ENCODE measurements at places on chromosomes 3 and 15. TPM values are rescaled to one million over a fixed set of nuclear protein-coding genes. Genes with fewer than 3 reads are reported as not detected.

- no peak for DNase-seq
Measured at GRCh38 chr3:117748131-117748530, 1038.6 kb downstream of the TUSC7 start.

- DNase-seq, result peak; percentile 60
Measured at GRCh38 chr15:67185621-67186225, 68.7 kb downstream of the AAGAB start.

DNA sequence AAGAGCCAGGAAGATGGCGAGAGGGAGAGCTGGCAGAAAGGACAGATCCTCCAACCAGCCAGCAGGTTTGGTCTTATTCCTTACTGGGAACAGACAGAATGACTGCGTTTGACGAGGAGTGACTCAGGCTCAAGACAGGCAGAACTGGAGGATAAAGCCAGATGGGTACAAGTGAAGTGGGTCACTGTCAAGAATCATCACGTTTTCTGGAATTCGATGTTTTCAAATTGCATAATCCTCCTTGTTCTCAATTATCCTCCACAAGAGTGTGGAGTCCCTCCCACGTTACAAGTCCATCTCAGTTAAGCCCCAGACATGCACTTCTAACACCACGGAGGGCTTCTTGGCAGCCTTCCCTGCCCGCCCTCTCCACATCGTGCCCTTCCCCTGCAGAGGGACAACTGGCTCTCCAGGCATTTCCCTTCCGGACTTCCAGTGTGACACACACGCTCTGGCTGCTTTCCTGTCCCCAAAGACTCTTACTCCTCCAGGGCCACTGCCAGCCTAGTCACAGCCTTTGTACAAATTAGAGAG is 183.1 kb downstream of the CHST2 start:
- peak; percentile 77 for DNase-seq

- peak; percentile 86 for DNase-seq
Measured at GRCh38 chr3:102979682-102980354, 545.0 kb downstream of the ZPLD1 start.

- DNase-seq, result no peak
Measured at GRCh38 chr15:48317221-48317620, 14.0 kb upstream of the DUT start.

GRCh38 chr3:27340534-27340933 is 28.6 kb downstream of the NEK10 start:
- no peak for DNase-seq

DNA sequence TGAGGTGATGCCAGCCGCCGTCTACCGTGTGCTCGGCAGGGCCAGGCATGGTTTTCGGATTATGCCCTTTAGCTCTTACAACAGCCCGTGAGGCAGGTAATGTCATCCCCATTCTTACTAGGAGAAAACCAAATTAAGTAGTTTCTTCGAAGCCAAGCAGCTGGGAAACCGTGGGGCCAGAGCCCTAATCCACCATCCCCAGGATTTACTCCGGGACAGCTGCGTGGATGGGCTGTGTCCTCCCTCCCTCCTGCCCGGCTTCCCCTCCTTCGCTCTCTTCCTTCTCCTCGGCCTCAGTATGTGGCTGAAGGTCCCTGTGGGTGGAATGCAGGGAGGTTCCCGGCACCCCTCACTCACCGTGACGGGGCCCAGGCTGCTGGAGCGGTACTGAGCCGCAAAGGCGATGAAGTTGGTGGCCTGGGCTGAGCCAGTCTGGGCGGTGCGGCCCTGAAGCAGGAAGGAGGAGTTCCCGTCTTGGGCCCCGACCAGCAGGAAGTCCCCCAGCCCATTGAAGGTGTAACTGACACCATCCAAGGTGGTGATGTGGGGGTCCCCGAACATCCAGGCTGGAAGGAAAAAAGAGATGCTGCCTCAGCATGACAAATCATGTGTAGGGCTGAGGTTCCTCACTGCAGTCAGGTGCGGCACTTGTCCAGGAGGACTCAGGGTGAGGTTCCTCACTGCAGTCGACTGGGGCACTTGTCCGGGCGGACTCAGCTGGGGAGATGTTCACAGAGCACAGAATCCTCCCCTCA is 42.5 kb downstream of the MUC20 start:
- DNase-seq, result no peak

GRCh38 chr15:74505837-74506514 is 35.0 kb upstream of the ARID3B start:
- DNase-seq, result no peak

DNA sequence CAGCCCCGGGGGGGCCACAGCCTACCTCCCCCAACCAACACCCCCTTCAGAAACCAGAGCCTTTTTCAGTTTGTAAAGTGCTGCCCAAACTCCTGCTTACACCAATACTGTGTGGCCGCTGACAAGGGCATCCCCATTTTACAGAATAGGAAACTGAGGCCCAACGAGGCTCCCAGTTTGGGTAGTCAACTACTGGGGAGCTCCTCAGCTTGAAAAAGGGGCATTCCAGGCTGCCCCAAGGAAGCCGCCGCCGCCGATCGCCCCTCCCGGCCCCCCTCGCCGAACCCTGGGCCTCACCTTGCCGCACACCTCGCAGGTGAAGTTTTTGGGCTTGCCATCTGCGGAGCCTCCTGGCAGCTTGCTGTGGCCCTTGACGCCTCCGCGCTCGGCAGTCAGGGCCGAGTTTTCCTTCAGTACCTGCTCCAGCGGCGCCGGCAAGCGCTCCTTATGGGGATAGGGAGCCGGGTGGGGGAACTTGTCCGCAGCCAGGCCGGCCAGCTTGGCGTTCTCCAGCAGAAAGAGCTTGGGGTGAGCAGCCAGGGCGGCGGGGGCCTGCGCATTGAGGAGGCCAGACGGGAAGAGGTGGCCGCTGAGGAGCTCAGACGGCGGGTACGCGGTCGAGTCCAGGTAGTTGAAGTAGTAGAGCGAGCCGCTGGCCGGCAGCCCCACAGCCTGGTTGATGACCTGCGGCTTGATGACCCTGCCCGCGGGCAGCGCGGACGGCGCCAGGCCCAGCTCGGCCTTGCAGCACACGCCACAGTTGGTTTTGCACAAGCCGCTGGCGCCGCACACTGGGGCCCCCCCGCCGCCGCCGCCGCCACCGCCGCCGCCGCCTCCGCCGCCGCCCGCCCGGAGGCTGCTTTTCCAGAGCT is 1.4 kb downstream of the FEZF2 start:
- no peak for DNase-seq

DNA sequence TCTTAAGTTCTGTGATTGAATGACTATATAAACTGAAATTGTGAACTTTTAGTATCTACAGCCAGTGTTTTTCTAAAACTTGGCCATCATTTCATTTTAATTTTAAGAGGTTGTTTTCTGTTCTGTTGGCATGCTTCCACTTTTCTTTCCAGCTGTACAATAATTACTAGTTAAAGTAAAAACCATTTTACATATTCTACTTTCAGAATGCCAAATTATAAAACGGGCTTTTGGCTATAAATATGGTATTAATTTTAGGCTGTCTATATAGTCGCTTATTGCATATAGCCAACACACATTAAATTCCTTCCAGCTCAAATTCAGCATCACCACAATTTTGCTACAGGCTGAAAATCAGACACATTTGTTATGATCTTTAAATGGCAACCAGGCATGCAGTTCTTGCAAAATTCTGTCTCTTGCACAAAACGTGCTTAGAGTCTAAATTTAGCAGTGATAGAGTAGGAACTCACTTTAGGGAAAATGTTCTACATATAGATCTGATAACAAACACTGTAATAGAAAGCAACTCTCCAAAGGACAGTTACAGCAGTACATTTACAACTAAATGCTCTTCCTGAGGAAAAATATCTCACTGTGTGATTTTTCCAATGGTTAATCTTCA is 81.1 kb downstream of the BTD start:
- DNase-seq, result no peak

DNA sequence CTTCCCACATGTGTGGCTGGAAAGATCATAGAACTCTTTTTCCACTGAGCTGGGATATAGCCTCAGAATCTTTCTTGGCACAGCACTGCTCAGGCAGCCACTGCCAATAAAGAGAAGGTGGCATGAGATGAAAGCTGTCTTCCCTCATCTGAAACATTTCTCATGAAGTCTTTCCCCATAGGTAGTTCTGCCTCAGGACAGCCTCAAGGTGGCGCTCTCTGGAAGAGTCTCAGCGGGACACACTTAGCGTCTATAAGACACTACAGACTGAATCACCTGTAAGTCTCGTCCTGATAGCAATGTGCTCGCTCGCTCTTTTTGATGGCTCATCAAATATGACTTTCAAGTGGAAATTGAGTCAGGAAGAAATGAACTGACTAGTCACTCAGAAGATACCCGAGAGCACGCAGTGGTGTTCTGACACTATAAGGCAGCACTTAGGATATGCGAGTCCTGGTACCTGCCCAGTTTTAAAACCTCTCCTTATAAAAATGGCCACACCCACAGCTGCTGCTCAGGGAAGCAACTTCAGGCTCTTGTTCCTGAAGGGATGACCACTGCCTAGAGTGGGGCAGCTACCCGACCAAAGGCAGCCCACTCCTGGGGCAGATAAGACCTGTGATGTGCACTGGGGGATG is 269.5 kb downstream of the SUCLG2 start:
- DNase-seq, result no peak

The MYZAP gene
- total RNA-seq, result 491 TPM

The LRRN1 gene
- not detected for total RNA-seq

Measured in right atrium auricular region (tissue), 2 donors.